ENCODE measurements at places on chromosomes 12 and 14. TPM values are rescaled to one million over a fixed set of nuclear protein-coding genes. Genes with fewer than 3 reads are reported as not detected.

DNA sequence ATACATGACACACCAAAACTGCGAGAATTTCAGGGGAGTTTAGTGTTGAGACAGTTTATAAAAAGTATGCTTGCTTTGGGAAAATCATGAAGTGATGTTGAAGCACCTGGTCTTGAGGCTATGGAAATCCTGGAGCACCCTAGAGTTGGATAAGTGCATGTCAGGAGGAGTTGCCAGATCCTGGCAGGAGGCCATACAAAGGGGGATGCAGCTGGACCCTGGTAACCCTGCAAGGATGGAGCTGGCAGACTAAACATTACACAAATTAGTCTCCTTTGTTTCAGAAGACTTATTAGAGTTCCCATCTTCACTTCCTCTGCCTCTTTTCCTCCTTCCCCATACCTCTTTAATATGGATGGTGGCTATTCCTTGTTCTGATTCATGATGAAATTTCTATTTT, 907.0 kb downstream of the BCL11B start:
- DNase-seq, result no peak

PABPN1 gene
- 114 TPM for polyA plus RNA-seq

GRCh38 chr12:6684609-6685008, 4.6 kb downstream of the ZNF384 start:
- no peak for DNase-seq

- DNase-seq, result no peak
Measured at GRCh38 chr12:25730489-25731349, 177.6 kb upstream of the LMNTD1 start.

- DNase-seq, result no peak
Measured at GRCh38 chr12:92582893-92583292, 119.9 kb upstream of the PLEKHG7 start.

PTHLH gene
- polyA plus RNA-seq, result 1.4 TPM

- no peak for DNase-seq
Measured at GRCh38 chr14:93897476-93897845, 29.7 kb upstream of the FAM181A start.

DNA sequence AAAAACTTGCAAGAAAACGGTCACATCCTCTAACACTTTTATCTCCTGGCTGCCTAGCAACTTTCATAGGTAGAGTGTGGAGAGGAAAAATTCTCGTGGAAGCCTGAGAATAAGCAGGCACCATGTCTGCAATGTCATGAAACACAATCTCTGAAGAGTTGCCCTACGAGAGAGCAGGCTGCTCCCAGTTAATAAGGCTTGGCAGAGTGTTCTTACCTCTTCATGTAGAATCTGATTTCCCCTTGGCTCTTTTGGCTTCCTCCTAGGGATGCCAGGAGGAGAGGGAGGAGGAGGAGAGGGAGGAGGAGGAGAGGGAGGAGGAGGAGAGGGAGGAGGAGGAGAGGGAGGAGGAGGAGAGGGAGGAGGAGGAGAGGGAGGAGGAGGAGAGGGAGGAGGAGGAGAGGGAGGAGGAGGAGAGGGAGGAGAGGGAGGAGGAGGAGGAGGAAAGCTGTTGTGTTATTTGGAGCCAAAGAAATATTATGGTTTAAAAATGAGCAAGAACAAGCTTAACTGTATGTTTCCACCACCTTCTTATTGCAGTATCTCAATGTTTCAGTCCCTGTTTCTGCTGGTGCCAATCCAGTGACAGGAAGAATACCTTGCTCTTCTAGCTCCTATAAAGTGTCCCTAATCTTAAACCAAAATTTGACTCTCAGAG, 52.9 kb downstream of the EGLN3 start:
- no peak for DNase-seq

GRCh38 chr14:80664576-80664975, 277.0 kb downstream of the CEP128 start:
- DNase-seq, result no peak

IL23A gene
- 0.34 TPM for polyA plus RNA-seq

All from forelimb muscle (tissue), 1 donor.